ENCODE measurements at places on chromosomes 3 and 15.

DNA sequence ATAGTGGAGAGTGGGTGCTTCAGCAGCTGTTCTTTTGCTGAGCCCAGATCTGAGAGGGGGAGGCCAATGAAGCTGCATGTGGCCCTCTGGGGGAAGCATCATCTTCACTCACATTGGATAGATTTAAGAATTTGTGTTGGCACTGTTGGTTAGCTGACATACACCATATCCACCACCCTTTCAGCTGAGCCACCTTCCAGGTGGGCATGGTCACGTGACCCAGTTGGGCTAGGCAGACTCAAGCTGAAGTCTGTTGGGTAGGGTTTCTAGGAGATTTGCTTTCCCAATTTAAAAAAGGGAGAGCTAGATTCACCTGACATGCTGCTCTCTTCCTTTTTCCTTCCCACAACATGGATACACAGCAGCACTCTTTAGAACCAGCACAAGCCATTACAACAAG is 311.0 kb downstream of the CHST2 start:
- no peak for DNase-seq

- DNase-seq, result peak; percentile 75
Observed at GRCh38 chr3:38651153-38651789, 1.8 kb upstream of the SCN5A start.

DNA sequence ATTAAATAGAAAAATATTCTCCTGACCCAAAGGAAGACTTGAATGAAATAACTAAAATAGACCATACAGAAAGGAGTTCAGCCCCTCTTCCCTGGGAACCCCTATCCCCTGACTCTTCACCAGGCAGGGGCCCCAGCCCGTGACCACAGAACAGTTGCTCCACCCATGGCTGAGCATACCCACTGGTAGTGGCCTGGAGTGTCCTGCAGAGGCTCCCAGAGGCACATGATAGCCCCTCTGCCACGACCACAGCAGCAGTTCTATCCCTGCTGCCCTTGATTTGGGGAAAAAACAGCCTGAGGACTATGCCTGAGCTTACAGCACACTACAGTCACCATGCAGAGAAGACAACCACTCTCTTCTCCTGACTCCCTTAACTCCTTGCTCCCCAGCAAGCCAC is 31.8 kb downstream of the TTC14 start:
- no peak for DNase-seq

- no peak for DNase-seq
Observed at GRCh38 chr15:53880357-53880756, 97.9 kb upstream of the UNC13C start.

- DNase-seq, result no peak
Observed at GRCh38 chr3:145906755-145907154, 254.2 kb downstream of the PLOD2 start.

- DNase-seq, result no peak
Observed at GRCh38 chr3:164416491-164417222, 661.6 kb downstream of the SI start.

DNA sequence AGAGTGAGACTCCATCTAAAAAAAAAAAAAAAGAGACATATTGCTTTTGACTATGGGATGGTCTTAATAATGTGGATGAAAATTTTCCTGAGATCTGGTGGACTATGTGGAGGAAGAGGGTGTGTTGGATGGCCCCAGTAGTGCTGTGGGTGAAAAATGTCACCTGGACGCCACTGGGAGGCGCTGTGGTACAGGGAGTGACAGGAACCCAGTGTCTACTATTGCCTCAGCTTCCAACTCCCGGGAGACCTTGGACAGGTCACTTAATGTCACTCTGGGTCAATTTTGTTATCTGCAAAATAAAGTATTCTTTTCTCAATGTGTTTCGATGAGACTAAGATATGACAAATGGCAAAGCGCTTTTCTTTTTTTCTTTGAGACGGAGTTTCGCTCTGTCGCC is 27.7 kb upstream of the DCP1A start:
- DNase-seq, result peak; percentile 69

- no peak for DNase-seq
Observed at GRCh38 chr3:171103185-171103584, 76.7 kb upstream of the SLC2A2 start.

DNA sequence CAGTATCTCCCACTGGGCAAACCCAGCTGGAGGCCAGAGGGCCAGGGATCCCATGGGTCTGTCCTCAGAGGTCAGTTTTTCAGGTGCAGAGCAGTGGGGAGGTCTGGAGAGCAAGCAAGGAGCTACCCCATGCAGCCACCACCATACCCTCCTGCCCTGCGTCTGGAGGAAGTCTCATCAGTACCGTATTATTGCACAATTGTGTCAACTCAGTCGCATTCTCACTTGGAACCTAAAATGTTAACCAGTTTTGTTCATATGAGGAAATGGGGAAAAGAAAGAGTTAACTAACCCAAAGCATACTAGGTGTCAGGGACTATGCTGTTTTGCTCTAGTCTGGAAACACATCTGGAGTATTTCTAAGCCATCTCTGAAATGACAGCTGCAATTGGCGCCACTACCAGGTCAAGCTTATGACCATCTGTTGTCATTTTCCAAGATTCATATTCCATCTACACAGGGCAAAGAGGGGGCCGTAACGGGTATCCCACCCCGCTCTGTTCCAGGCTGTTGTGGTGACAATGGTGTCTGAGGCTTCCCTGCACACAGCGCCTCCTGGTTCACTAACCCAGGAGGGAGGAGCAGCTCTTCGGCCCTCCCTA is 16.9 kb upstream of the APBA2 start:
- no peak for DNase-seq

DNA sequence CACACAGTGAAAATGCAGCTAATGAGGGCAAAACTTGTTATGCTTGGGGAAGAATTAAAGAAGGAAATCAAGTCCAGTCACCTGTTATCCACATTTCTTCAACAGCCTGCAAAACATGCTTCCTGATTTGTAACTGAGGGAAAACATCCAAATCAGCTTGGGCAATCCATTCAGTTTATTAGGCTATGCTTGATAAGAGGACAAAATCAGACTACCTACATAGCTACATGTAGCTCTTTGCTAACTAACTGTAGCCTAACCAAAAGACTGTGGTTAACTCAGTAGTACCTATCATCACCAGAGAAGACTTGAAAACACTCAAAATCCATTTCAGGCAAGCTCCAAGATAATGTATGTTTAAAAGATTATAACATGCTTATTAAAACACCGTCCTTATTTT is 436.4 kb downstream of the SHQ1 start:
- no peak for DNase-seq

- no peak for DNase-seq
Observed at GRCh38 chr3:102002056-102002455, 152.7 kb downstream of the NFKBIZ start.

GRCh38 chr15:94893091-94893490 is 661.7 kb downstream of the MCTP2 start:
- DNase-seq, result no peak

- no peak for DNase-seq
Observed at GRCh38 chr15:23913081-23913480, 226.0 kb upstream of the NDN start.

GRCh38 chr3:30167541-30168011 is 438.8 kb upstream of the TGFBR2 start:
- DNase-seq, result no peak

DNA sequence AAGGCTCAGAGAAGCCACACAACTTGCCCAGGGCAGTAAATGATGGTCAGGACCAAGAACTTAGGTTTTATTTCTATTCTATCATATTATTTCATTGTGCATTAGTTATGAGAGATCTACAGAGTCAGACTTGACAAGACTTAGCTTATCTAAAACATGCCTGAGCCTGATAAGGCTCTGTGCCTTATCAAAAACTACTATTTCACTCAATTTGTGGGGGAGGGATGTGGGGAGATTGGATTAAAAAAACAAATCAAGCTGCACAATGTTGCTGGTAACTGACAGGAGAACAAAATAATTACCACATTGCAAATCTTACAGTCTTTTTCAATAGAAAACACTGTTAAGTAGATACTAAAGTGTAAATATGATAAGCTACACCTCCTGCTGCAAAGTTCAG is 16.0 kb downstream of the HACD2 start:
- DNase-seq, result no peak

- no peak for DNase-seq
Observed at GRCh38 chr15:65409036-65409631, 13.6 kb downstream of the IGDCC4 start.

DNA sequence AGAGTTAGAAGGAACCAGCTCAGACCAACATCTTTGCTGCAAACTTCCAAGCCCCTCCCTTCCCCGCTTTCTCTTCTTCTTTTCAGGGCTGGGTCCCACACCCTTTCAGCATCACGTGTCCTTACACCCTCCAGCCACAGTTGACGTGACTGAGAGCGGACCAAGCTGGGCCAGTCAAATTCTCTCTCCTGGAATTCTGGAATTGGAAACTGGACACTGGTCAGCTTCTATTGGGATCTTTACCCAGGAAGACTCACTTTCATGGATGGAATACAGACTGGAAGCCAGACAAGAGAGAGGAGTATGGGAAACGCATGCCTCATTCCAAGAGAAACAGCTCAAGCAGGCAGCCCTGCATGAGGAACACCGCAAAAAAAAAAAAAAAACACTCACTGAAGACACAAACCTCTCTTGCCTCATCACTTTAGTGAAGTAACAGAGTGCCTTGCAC is 12.4 kb upstream of the TPM1 start:
- DNase-seq, result peak; percentile 65

GRCh38 chr15:68653801-68654200 is 75.0 kb downstream of the CORO2B start:
- no peak for DNase-seq

- DNase-seq, result no peak
Observed at GRCh38 chr15:75062706-75063105, 39.3 kb downstream of the PPCDC start.

- no peak for DNase-seq
Observed at GRCh38 chr3:194312186-194312742, 38.9 kb downstream of the CPN2 start.
